ENCODE measurements at places on chromosomes 16 and 17.

- DNase-seq = no peak
These were observed 20.3 kb downstream of the CHMP6 start for GRCh38 chr17:81011951-81012350.

DNA sequence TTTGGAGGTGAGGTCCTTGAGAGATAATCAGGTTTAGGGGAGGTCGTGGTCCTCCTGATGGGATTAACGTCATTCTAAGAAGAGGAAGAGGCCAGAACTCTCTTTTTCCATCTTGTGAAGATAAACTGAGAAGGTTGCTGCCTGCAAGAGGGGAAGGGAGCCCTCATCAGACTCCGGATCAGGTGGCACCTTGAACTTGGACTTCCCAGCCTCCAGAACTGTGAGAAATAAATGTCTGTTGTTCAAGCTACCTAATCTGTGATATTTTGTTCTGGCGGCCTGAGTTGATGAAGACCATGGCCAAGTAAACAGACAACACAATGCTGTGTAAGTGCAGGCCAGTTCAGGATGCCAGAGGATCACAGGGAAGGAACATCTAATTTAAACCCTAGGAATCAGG, 10.9 kb upstream of the PRKCB start:
- DNase-seq = no peak

GRCh38 chr16:19102187-19102872, 11.4 kb upstream of the ITPRIPL2 start:
- DNase-seq = no peak

DNA sequence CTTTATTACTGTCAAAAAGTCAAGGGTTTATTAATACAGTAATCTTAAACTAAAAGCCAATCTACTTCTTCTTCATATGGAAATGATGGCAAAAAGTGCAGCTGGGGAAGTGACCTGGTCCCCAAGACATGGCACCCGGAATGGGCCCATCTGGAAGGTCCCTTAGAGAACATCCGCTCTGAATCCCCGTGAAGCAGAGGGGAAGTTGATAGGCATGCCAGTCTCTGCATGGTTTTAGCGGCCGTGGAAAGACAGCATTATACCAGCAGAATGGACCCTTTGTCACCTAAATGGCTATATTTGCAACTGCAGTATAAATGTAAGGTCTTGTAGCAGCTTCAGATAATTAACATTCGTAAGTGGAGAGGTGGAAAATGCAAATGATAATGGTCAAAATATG, 32.4 kb downstream of the COTL1 start:
- DNase-seq = no peak

DNA sequence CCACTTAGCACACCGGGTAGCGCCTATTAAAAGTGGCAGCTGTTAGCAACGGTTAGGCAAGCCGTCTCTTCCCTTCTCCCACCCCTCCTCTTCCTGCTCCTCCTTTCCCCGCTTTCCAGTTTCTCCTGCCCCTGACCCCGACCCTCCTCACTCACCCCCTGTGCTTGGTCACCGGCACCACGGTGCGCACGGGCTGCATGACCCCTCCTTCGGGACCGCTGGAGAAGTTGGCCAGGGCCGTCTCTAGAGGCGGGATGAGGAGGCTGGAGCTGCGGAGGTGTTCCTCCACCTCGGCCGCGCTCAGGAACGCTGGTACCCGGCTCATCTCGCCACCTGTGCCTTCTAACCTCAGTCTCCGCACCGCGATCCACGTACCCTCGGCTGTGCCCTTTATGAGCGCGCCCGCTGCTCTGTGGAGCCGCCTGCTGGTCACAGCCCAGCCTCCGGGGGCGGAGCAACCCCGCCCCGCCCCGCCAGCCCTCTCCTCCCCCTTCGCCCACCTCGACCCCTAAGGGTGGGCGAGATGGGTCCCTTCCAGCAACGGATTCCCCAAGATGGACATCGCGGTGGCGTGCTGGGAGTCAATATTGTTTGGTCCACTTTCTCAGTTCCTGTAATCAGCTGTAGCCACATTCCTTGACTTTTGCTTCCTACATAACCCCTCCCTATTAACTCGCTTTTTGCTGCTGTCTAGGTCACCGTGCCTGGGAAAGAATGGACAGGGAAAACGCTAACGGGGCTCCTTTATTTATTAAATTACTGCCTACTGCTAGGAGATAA, at the start of gene CRYM:
Gene CRYM (minus strand): TSS at position 364 of the 780 bp plus-strand sequence. CDS start 39 bp downstream, at position 325.
- no peak for DNase-seq

DNA sequence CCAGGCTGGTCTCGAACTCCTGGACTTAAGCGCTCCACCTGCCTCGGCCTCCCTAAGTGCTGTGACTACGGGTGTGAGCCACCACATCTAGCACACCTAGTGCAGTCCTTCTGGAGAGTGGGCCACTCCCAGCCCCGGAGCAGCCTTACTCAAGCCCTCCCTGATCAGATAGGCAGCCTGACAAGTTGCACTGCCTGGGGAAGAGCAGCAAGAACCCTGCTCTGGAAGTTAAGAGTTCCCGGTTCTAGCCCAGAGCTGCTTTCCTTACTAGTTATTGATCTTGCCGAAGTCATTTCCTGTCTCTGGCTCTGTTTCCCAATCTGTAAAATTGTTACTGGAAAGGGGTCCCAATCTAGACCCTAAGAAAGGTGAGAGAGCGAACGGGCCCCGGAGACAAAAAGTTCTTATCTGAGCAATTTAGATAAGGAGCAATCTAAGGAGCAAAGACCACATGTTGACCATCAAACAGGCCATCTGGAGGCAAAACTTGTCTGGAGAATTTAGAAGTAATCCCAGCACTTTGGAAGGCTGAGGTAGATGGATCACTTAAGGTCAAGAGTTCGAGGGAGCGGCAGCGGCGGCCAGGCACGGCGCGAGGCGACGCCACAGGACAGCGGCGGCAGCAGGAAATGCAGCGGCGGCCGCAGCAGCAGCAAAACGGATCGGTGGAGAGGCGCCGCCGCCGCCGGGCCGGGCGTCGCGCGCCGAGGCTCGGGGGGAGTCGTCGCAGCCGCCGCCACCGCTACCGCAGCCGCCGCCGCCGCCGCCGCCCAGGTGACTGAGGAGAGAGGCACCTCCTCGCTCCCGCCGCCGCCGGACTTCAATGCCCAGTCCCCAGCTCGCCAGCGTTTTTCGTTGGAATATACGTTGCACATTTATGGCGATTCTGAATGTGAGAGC, 4.3 kb upstream of the NAGLU start:
- peak; percentile 36 for DNase-seq

DNA sequence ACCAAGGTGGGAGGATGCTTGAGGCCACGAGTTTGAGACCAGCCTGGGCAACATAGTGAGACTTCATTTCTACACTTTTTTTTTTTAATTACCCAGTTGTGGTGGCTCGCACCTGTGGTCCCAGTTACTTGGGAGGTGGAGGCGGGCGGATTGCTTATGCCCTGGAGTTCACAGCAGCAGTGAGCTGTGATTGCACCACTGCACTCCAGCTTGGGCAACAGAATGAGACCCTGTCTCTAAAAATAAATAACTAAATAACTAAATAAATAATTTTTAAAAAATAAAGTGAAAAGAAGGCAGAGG, 9.3 kb downstream of the DNAI2 start:
- DNase-seq = no peak

GRCh38 chr17:49976163-49976827, 7.3 kb downstream of the DLX4 start:
- no peak for DNase-seq

- no peak for DNase-seq
These were observed 6.1 kb downstream of the GNAO1 start for GRCh38 chr16:56197192-56197992.

DNA sequence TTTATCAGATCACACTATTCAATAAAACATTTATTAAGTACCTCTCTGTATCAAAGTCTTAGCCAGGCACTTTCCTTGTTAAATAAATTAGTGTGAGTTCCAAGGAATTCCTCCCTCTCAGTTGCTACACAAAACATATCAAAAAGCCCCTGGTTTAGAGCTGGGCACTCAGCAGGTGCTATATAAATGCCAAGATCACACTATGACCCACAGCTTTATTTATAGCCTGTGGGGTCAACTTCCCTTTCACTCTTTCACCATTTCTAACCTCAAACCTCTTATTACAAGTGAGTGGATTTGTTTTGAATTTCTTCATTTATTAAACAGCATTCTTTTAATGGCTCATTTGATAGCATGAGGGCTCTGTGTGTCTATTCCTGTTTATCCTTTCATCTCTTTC, 112.6 kb upstream of the MPHOSPH6 start:
- no peak for DNase-seq

- DNase-seq = no peak
These were observed 19.5 kb downstream of the GPR179 start for GRCh38 chr17:38324141-38324697.

- DNase-seq = no peak
These were observed 2.5 kb upstream of the AIPL1 start for GRCh38 chr17:6437466-6437865.

DNA sequence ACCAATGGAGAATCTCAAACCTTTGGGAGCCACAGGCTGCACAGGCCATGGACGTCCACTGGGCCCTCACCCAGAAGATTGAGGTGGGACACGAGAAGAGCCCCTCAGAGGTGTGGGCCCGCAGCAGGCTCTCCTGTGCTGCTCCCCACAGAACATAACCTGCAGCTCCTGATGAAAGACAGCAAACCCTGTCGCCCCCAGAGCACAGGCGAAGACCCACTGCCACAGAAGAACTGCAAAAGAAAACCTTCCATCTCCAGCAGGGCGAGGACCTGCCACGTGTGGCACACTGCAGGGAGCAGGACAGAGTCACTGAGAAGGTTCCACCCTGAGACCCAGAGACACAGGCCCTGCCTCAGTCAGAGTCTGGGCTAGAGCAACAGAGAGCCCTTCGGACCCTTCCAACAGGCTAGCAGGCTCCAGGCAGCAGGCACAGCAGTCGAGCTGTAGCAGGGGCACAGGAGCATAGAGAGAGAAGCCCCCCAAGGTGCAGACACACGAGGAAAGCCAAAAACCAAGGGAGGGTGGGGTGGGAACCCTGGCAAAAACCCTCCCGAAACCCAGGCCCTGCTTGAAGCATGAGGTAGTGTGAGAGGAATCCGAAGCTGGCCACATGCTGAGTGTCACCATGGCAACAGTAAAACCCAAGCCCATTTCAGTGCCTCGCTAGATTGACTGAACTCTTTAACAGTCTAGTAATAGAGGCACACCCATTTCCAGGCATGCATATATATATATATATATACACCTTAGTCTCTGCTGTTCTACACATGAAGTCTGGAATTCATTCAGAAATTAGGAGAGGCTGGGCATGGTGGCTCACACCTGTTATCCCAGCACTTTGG, 60.0 kb upstream of the CHMP6 start:
- no peak for DNase-seq

GRCh38 chr17:82101301-82101715, 3.3 kb upstream of the FASN start:
- no peak for DNase-seq

DNA sequence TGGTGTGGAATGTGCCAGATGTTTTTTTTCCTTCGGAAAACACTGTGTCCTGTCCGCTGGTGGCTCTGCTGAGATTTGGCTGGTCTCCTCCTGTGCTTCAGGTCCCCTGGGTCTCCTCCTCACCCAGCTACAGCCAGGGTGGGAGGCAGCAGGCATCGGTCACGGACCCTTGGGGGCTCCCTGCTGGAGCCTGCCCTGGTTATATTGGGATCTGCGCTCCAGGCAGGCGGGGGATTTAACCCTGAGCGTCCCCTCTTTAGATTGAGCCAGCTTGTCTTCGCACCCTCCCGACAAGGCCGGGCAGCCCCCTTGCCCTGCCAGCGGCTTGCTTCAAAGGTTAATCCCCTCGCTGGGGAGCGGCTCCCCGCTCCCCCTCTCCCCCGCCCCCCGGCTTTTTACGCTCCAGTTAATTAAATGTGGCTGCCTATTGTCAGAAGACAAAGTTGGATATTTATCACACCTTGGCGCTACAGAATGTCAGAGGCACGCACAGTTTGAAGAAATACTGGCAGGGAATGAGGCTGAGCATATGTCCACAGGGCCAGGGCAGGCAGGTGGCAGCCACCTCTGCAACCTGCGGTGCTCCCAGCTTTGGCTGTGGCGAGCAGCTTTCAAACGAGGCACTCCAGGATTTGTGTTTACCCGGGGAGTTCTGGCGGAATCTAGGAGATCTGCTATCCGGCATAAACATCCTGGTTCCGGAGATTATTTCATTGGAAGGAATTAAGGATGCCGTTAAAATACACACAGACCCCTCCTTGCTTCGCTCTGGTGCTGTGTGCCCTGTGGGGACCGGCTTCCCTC, 38.2 kb upstream of the GSE1 start:
- no peak for DNase-seq

DNA sequence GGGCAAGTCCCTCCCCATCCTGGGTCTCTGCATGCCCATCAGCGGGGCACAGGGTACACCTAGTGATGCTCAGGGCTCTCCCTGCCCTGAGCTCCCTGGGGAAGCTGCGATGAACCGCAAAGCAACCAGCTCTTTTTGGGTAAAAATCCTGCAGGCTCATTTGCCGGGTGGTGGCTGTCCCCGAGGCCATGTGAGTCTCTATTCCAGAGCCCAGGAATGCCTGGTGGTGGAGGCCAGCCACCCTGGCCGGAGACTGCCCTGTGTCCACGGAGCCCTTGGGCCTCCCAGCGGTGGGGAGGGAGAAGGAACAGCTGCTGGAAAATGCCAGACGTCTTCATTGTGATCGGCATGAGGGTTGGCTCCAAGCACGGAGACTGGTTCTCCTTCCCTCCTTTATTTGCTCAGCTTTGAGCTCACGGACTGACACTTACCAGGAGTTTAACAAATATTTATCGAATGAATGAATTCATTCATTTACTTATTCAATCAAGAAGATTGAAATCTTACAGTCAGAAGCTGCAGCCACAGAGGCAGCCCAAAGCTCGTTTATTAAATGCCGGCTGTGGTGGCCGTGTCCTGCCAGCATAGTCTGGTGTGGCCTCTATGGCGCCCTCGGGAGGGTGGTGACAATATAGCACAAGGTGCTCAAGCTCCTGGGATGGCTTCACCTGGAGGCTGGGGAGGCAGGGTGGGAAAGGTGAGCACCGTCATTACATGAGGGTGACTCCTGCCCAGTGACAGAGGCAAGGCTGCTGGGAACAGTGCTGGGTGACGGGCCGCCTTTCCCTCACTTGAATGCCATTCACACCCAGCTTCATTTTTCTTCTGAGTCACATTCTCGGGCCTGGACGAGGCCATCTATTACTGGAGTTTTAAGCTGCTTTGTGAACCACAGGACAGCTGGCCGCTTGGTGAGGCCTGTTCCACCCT, 31.1 kb upstream of the JPH3 start:
- DNase-seq = no peak

All from stimulated activated naive CD4-positive, alpha-beta T cell treated with Interleukin-2 at 50 U/mL for 16 hours (primary cell).